ENCODE measurements at places on chromosomes 2 and 18.
A peak's percentile ranks its signal among the peaks of the same experiment; 100 is the strongest.

DNA sequence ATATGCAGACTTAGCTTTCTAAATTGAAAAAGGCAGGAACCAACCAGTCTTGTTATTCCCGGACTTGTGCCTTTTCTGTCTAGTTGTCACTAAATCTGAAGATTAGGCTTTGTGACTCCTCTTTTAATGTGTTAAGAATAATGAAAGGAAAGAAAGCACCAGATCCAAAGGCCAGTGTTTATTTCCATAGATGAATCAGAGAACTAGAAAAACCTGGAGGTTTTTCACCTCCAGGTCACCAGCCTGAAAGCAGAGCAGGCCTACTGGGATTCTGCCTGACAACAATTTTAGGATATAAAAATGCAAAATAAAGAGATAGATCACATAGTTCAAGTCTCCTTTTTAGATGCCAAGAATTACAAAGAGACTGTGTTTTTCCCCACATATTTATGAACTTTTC, 160.4 kb downstream of the GULP1 start:
- no peak for DNase-seq

DNA sequence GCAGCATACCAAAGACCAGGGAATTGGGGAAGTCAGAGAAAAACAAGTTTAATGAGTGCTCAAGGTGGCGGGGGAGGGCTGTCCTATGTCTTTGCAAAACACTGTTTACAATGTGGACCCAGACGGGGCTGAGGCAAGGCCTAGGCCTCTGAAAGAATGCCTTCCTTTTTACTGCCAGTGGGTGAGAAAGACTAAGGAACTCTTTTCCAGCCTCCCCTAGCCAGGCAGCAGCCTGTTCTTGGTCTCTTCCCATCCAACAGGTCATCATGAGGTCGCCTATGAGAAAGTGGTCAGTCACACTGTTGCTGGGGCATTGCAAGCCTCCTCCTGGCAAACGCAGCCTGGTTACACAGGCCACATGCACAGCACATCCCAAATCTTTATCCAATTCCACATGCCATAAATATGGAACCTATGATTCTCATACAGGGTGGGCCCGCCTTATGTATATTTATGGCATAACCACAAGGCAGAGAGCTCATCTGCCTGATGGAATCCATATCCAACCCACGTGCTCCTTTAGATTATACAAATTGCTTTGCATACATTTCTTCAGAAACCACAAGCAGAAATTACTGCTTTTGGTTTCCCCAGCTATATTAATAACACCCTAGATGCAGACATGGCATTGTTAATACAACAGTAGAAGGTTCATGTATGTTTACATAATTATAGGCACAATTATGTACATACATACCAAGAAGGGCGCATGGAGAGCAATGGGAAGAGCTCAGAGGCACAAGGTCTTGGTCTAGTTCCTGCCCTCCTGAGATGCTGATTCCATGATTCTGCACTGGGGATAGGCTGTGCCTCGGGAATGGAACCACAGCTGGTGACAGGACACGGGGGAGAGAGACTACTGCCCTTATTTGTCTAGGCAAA, 48.6 kb downstream of the NRP2 start:
- no peak for DNase-seq

DNA sequence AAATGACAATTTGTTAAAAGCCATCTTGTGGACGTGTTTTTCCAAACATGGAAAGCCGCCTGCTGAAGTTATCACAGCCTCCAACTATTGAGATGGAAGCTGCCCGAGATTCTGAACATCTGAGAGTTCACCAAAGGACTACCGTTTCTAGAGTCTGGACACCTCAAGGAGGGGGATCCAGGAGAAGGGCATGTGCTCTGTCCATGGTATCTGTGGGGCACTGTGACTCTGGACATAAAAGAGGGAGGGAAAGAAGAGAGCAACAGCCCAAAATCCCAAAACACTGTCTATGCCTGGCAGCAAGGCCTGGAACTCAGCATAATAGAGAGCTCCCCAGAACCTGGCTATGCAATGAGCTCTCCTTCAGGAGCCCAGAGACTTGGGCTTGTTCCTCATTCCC, 319.9 kb downstream of the EN1 start:
- no peak for DNase-seq

DNA sequence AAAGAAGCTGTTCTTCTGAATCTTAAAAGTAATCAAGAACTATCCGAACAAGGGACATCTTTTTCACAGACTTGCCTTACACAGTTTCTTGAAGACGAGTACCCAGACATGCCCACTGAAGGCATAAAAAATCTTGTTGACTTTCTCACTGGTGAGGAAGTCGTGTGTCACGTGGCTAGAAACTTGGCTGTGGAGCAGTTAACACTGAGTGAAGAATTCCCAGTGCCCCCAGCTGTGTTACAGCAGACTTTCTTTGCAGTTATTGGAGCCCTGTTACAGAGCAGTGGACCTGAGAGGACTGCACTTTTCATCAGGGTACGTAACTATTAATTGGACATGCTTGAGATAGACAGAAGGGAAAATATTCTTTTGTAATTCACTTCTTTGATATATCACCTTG, 2.4 kb downstream of the MRPL44 start:
- no peak for DNase-seq

- no peak for DNase-seq
Measured at GRCh38 chr18:67618061-67618460, 101.5 kb upstream of the DSEL start.

DNA sequence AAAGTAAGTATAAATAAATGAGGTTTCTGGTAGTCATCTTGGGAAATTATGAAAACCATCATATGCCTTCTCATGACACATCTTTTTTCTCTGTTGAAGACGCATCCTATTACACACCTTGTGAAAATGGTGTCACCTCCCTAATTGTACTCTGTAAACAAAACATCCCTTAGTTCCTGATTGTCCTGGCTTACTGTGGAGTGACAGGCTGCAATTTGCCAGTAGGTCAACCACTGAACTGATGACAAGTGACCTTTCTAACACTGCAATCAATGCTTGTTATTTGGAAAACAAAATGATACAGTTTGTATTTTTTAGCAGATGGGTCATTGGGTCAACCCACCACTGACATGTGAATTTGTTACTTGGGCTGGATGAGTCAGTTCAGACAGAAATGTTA, 219.5 kb downstream of the PTPRM start:
- no peak for DNase-seq

GRCh38 chr2:202094426-202094986, 21.5 kb downstream of the KIAA2012 start:
- DNase-seq = no peak

DNA sequence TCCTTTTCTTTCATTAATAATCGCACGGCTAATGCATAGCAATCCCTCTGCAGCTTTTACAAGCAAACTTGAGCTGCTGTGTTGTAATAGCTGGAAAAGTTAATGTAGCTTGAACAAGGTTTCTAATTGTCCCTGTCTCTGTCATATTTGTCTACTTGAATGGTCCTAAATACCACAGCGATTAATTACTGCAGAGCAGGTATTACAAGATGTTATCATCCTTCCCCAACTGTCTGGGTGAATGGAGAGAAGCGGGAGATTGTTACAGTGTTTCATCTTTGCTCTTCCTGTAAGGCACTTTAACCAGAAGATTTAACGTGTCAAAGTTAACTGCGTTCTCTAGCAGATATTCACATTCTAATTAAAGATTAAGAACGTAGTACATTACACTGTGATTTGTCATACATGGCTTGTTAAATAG, 422.2 kb upstream of the POU3F3 start:
- DNase-seq = no peak

GRCh38 chr2:68345129-68345875, 19.8 kb upstream of the PLEK start:
- no peak for DNase-seq

- peak; percentile 73 for DNase-seq
Measured at GRCh38 chr2:231687133-231687852, 21.0 kb upstream of the PTMA start.

GRCh38 chr2:206202446-206202845, 42.8 kb downstream of the EEF1B2 start:
- DNase-seq = no peak

DNA sequence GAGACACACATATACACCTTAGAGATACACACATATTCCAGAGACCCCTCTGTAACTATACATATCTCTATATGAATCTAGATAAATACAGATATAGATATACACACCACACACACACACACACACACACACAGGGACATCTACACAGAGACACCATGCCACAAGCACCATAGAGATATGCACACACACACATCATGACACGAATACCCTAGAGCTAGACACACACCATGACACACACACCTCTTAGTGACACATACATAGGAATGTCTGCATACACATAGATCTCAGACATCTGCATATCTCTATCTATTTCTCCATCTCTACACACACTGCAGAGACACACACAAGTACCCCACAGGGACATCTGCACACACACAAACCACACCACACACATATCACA, 270.0 kb downstream of the CYRIA start:
- no peak for DNase-seq

- DNase-seq = no peak
Measured at GRCh38 chr2:161118722-161119121, 41.5 kb upstream of the TANK start.

- no peak for DNase-seq
Measured at GRCh38 chr2:149134335-149134923, 95.9 kb downstream of the LYPD6B start.

- no peak for DNase-seq
Measured at GRCh38 chr2:9745153-9745899, 97.9 kb upstream of the TAF1B start.

- no peak for DNase-seq
Measured at GRCh38 chr2:217177720-217178119, 317.9 kb upstream of the TNP1 start.

DNA sequence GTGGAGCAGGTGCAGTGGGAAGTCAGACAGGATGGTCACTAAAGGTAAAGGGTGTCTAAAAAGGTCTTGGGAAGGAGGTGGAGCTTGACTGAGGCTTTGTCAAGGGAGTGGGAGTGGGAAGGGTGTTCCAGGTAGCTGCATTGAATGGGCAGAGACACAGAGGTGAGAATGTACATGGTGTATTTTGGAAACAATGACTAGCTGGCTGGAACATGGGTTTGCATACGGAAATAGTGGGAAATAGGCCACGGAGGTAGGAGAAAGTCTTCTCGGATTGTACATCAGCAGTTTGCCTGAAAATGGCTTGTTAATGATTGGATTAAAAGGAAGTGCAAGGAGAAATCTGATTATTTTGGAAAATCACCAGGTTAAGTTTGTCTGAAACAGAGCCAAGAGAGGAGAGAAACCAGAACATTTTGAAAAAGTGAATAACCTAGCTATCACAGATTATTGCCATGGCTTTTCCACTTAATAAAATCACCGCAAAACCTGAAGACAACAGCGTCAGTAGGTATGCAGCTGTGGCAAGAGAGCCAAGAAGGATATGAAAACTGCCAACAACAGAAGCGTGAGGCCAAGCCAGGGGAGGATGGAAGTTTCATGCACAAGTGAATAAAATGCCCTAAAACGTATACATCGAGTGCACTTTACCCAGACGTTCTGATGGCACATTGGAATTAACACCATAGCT, 13.9 kb downstream of the PAX8 start:
- DNase-seq = no peak

GRCh38 chr18:51211552-51211951, 14.1 kb upstream of the MEX3C start:
- DNase-seq = no peak

- DNase-seq = no peak
Measured at GRCh38 chr2:158154596-158154995, 52.9 kb downstream of the UPP2 start.

DNA sequence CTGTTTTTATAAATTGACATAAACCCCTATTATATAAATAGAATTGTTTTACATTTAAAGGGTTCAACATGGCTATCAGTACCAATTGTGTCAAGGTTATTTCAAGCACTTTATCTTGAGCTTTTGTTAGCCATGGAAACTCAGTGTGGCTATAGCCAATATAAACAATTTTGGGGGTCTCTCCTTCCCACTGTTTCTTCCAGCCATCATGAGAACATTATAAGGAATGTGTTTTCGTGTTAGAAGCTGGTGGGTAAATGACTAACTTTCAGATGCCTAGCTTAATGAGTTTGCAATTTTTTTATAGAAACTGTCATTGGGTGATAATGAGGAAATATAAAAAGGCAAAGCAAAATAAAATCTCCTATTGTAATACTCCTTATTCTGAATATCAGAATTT, 153.5 kb upstream of the FOSL2 start:
- DNase-seq = no peak

DNA sequence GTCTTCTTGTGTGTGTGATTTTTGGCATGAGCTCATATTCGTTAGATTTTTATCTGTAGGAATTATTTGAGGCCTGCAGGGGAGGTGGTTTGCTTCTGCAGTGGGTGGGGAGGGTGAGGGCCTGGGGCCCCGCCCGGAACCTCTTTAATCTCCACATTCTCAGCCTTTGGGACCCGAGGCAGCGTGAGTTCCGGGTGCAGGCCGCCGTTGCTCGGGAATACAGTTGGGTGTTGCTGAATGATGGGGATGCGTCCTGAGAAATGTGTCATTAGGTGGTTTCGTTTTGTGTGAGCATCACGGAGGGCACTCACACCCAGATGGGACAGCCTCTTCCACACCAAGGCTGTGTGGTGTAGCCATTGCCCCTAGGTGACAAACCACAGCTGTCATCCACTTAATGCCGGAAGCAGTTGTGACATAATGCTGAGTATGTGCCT, 13.7 kb upstream of the GAL3ST2 start:
- DNase-seq = no peak

DNA sequence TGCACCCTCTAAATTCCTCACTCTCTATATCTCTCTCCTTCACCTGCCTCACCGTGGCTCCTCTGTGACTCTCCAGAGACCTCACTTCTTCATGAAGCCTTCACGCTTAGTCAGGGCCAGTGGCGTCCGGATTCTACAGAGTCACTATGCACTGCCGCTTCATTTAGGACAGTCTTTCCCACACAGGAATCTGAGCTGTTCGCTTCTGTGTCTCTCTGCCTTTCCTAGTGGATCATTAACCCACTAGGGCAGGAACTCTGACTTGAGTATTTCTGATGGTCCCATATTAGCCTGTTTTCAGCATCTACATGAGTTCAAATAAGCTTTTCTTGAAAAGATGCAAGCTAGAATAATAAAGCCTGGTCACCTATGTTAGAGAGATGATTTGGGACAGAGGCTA, 180.2 kb upstream of the DOK6 start:
- no peak for DNase-seq

- no peak for DNase-seq
Measured at GRCh38 chr18:57931038-57931437, 113.0 kb upstream of the NEDD4L start.

DNA sequence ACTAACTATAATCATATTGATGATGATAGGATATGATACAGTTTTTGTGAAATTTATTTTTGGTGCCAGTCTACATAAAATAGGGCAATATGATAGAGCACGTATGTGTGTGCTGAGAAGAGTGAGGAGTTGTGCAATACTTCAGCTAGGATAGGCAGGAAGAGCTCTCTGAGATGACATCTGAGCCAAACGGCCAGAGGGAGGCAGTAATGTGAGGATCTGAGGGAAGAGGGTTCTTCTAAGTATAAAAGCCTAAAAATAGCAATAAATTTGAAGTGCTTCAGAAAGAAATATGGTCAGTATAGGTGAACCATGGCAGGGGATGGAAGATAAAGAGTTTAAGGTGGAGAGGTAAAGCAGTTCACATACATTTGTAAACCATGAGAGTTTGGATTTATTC, 102.5 kb downstream of the OLA1 start:
- DNase-seq = no peak

- DNase-seq = peak; percentile 70
Measured at GRCh38 chr2:169528271-169528701, 18.8 kb downstream of the KLHL41 start.
